Stimulated activated CD4-positive, alpha-beta T cell treated with anti-CD3 and anti-CD28 coated beads, Interleukin-12 subunit alpha, Interleukin-12 subunit beta, amount 100 ng/mL, for 4 hours (primary cell): ENCODE measurements at places on chromosomes 16 and 17.

DNA sequence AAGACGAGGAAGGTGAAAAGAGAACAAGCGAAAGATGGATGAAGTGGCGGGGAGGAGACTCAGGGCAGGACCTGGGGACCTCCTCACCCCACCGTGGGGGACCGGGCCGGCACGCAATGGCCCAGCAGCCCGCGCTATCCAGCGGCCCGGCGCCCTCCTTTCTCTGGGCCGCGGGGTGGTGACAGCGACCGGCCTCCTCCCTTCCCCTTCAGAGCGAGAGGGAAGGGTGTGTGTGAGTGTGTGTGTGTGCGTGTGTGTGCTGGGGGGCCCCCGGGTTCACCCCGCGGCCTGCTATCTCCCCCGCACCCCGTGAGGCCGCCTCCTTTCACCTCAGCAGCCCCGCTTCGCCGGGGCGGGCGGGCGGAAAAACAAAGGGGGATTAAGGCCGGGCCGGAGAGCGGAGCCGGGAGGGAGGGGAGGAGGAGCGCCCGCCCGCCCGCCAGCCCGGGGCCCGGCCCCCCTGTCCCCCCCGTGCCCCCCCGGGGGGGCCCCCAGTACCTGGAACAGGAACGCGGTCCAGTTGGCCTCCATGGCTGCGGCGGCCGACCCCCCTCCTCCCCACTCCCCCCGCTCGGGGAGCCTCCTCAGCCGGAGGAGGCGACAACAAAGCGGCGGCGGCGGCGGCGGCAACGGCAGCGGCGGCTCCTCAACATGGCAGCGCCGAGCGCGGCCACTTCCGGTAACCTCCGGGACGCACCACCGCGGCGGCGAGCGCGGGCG lies at the start of gene VEZF1:
VEZF1 (minus strand) TSS at position 674 of the 720 bp plus-strand sequence; CDS start at position 531, 143 bp downstream.
- DNase-seq = peak; percentile 75

DNA sequence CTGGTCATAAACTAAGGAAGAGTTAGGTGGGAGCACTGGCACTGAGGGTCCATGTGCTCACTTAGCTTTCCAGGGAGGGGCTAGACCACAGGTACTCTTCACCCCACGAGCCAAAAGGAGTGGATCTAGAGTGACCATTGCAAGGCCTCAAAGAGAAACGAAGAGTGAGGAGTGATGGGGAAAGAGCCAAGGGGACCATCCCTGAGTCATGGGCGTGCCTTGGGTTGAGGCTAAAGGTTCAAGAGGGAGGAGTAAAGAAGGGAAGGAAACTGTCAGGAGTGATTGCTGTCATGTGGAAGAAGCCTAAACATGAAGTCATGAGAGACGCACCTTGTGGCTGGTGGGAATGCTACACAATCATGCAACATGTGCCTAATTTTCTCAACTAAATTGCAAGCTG lies 141.0 kb downstream of the CDH13 start:
- DNase-seq = no peak

GRCh38 chr17:16272111-16272840 lies 55.3 kb downstream of the PIGL start:
- DNase-seq = no peak

- DNase-seq = no peak
Measured at GRCh38 chr16:89373355-89374110, 116.8 kb downstream of the ANKRD11 start.

DNA sequence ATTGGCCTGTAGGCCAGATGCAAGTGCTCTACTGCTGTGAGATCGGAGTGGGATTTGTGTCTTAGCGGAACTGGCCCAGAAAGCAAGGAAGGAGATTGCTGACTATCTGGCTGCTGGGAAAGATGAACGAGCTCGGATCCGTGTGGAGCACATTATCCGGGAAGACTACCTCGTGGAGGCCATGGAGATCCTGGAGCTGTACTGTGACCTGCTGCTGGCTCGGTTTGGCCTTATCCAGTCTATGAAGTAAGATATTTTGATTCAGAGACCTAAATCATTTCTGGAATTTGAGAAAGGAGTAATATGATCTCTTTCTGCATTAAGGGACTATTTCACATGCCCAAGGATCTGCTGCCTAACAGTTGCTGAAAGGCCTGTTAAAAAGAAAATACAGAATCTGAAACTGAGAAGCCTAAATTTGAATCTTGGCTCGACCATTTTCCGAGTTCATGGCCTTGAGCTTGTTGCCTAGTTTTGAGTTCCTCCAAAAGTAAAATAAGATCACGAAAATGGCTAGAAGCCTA lies 21.1 kb downstream of the IST1 start:
- no peak for DNase-seq

DNA sequence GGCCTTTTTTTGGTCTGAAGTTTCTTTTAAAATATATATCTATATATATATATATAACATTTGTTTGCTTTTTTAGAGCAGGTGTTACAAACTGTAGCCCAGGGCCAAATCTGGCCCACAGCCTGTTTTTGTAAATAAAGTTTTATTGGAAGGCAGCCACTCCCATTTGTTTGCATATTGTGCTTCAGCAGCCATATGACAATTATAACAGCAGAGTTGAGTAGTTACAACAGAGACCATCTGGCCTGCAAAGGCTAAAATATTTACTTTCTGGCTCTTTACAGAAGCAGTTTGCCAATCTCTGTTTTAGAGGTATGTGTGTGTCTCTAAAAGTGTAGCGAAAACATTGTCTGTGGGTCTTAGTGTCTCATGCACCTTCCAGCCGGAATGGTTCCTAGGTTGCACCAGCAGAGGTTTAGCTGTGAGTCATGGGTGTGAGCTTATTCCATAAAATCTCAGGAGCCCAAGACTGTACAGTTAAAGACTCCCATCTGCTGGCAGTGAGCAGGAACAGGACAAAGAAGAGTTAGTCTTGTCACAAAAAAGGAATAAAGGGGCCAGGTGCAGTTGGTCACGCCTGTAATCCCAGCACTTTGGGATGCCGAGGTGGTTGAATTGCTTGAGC lies 23.8 kb downstream of the LCMT1 start:
- DNase-seq = no peak

DNA sequence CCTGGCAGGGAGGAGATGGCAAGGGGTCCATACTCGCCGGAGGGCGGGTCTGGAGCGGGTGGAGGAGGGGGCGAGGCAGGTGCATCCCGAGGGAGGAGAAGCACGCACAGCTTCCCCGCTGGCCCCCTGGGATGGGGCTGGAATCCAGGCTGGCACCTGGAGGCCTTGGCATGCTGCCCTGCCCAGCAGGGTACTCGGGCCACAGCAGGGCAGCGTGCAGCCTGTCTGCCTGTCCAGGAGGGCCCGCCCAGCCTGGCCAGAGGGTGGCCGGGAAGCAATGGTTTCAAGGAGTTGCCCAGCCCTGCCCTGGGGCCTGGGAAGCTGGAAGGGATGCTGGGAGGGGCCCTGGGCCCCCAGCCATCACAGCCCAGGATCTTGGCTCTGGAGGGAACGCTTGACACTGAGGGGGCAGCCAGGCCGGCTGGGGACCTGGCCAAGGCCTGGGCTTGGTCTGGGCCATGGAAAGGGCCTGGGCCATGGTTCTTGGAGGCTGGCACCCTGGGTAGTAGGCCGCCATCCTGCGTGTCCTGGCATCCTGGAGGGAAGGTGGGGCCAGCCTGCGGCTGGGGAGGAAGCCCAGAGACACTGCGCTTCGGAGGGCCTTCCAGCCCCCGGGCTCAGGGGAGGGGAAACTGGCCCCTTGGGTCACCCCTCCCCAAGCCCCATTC lies 1.1 kb downstream of the GLIS2 start:
- DNase-seq = no peak

DNA sequence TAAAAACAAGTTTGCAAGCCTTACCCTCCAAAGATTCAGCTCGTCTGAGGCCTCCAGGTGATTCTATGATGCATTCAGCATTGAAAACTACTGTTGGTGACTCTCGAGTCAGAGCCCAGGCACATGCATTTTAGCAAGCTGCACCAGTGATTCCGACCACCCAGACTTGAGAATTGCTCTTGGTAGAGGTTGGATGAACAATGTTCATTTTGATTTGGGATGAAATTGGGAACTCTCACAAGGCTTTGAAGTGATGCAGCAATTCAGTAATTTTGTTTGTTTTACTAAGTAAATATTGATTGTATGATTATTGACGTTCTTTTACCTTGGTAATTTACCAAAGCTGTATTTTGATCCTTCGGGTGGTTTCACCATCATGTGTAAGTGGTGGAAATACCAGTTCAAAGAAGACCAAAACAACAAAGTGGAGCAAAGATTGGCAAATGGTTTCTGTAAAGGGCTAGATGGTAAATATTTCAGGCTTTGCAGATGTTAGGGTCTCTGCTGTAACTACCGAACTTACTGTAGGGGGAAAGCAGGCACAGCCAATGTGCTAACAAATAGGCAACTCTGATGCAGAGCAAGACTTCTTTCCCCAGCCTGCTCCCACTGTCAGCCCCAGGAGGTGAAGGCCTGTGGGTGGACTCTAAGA lies 11.8 kb downstream of the ALDH3A2 start:
- no peak for DNase-seq

DNA sequence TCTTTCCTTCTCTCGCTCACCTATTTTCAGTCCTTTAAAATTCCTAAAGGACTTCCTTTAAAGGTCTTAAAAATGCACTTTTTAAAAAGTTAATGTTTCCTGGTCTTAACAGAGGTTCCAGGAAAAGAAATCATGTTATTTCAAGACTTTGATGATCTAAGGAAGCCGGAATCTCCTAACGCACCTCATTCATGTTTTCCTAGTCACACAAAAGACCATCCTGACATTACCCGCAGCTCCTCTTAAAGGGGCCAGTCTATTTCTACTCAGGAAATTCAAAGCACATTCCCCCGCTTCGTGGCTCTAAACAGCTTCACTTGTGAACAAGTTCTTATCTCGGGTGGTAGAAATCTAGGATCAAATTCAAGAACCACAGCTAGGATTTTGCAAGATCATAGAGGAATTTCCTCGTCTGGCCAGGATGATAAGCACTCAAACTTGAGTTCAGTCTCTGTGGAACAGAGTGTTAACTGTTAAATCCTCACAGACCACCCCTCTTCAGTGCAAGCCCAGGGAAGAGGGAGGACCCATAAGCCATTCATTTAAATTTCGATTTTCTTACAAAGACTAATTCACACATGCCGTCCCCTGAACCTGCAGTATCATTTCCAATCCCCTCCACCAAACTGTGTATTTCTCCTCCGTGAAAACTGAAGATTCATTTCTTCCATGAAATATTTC lies 137.1 kb upstream of the AXIN2 start:
- no peak for DNase-seq

DNA sequence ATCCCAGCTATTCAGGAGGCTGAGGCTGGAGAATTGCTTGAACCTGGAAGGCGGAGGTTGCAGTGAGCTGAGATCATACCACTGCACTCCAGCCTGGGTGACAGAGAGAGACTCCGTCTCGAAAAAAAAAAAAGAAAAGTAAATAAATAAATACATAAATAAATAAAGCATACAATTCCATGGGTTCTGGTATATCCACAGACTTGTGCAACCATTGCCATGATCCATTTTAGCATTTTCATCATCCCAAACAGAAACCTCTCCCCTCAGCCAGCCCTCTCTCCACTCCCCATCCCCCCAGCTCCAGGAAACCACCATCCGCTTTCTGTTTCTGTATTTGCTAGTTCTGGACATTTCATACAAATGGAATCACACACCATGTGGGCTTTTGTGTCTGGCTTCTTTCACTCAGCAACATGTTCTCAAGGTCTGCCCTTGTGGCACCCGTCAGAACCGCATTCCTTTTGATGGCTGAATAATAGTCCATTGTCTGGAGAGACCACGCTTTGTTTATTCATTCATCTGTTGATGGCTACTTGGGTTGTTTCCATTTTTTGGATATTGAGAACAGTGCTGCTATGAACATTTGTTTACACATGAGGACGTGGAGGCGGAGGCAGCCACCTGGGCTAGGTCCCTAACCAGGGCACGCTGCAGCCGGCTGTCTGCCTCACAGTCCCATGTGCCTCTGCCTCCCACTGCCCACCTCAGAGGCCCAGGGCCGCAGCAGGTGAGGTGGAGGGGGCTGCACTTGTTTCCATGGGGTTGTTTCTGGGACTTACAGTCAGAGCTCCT lies 76.2 kb downstream of the NT5M start:
- DNase-seq = no peak

DNA sequence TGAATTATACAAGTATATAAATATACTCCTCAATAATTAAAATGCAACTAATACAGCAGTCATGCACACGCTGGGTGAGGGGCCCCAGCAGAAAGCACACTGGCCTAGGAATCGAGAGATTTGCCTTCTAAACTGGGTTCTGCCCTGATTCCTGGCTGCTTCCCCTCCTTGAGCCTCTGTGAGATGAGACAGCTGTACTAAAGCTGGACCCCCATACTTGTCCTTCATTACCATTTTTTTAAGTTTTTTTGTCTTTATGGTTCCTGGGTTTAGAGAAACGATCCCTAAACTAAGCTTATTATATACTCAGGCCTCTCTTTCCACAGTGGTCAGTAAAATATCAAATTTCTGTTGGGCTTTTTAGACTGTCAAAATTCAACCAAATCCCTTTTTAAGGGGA lies 195.1 kb upstream of the DYNLRB2 start:
- no peak for DNase-seq

DNA sequence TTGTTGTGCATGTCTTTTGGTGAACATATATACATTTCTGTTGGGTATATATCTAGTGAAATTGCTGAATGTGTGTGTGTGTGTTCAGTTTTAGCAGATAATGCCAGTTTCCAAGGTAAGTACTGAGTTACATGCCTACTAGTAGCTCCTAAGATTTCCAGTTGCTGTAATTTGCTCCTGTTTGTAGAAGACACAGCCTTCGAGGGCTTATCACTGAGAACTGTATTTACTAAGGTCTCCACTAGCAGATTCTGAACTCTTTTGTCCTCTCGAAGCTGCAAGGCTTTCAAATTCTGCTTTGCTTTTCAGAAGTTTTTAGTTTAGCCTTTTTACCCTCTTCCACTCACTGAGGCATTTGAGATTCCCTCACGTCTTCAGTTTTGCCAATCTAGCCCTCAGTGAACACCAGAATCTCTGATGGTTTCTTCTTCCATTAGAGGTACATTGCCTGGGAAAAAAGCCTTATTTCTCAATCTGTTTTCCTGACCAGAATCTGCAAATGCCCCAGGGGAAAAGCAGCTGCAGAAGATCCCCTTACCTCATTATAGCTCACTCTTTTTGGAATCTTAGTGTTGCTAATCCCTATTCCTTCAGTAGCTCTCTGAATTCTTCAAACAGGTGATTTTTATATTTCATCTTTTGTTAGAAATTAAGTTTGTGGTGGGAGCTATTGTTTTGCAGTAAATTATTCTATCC lies 52.9 kb downstream of the NF1 start:
- no peak for DNase-seq

- DNase-seq = no peak
Measured at GRCh38 chr16:57798267-57798810, 4.0 kb downstream of the KIFC3 start.

DNA sequence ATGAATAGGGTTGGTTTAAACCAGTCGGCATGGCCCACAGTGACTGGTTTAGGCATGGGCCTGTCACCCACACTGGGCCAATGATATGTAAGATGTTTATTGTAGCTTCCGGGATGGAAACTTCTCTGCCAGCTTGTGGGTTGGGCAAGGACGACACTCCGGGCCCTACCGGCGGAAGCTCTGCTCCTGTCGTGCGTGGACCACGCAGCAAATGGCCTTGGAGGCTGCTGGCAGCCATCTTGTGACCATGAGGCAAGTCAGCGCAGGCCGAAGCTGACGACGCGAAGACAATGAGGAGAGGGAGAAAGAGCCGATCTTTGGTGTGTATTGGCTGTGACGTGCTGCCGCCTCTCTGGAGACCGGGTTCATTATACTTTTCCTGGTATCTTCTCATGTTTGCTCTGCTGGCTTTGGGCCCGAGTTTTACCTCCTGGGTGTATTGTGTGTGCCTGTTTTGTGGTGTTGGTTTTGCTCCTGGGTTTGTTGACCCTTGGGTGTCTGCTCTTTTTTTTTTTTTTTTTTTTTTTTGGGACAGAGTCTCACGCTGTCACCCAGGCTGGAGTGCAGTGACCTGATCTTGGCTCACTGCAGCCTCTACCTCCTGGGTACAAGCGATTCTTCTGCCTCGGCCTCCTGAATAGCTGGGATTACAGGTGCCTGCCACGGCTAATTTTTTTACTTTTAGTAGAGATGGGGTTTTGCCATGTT lies 15.4 kb downstream of the SLC25A10 start:
- no peak for DNase-seq
